ENCODE measurements at places on chromosomes 7 and 10.

DNA sequence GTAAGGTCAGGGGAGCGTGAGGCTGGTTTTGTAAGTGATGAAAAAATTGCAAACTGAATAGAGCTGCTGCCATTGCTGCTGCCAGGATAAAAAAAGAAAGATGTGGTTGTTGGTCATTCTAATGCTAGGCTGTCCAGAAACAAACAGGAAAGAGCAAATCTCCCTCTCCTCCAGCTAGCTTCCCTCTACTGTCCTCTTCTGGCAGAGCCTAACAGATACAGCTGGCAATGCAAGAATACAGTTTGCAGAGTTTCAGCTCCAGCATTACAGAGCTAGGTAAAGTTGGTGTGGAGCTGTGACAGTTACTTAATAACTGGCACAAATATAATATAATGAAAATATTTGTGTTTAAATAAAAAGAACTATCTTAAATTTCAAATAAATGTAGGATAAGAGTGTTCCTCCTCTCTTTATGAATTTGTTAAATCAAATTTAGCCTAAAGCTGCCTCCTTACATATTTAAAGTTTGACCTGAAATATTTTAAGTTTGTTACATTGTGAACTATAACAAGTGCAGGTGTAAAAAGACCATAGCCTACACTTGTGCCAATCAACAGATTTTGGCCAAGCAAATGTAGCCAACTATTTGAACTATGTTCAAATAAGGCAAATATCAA, 407.7 kb downstream of the SH2D4B start:
- DNase-seq = no peak

DNA sequence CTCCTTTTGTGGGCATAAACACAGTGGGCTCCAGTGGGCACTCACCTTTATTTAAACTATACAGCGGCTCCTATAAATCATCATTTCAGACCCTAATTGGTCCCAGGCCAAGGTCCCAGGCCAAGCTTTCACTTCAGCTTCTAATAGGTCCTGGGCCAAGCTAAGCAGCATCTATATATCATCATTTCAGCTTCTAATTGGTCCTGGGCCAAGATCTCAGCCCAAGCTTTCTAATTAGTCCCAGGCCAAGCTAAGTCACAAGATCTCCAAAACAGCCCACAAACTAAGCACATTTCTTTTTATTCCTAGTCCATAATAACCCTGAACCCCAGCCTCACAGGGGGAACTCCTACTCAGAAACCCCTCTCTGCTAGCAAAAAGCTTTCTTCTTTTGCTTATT, 47.1 kb downstream of the ZNF680 start:
- no peak for DNase-seq

DNA sequence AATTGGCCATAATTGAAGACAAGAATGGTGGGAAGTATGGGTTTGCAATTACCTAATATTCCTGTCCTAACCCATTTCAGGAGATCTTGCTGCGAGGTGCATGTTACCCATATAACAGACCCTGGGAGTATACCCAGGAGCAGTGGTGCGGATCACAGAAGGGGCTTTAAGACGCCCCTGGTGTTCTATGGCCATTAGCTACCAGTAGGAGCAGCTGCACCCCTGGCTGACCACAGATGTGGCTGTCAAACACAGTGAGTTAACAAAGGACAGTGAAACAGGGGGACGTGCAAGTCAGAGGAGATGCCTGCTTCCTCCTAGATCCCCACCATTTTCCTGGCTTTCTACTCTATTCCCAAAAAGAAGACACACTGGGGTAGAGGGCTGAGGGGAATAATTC, 25.2 kb downstream of the AOC1 start:
- DNase-seq = no peak

DNA sequence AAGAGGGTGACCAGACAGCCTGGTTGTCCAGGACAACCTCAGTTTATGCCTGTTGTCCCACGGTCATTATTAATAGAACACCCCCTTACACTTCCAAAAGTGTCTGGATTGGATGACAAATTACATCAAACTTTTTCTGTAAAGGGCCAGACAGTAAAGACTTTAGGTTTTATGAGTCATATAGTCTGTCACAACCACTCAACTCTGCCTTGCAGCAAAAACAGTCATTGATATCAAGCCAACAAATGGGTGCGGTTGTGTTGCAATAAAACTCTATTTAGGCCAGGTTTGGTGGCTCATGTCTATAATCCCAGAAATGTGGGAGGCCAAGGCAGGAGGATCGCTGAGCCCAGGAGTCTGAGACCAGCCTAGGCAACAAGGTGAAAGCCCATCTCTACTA, 66.7 kb upstream of the ATP6V0A4 start:
- no peak for DNase-seq

DNA sequence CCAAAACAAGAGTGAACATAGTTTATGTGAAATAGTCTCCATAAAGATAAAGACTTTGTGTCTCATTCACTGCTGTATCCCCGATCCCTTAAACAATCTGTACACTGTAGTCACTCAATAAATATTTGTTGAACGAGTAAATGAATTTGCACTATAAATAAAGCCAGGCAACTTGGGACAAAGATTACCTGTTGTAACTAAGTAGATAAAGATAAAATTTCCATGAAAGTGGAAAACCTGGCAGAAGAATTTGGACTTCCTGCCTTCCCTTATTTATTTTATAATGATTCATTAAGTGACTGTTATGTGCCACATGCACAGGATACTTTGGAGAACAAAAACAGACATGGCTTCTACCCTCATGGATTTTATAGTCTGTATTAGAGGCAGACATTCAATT, 277.7 kb upstream of the KAT6B start:
- DNase-seq = no peak

DNA sequence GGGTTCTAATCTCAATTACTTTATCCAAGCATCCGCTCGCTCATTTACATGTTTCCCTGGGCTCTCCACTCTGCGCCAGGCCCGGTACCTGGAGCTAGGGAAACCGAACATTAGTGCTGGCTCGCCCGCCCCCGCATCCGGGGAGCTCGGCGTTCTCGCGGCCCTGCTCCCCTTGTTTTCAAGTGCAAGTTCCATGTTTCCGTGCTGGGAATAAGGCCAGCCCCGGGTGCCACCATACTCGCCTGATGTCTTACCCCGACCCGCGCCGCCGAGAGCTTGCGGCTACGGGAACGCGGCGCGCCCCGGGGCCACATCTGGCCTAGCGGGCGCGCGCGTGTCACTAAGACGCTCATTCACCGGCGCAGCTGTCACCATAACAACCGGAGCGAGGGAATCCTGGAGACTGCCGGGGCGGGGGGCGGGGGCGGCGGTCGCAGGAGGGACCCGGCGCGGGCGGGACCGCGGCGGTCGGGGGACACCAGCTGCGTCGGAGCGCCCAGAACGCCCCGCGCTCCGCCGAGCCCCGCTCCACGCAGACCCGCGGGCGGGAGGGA, at the start of gene NEURL1:
NEURL1 (plus strand) TSS at position 344 of the 554 bp plus-strand sequence. CDS start 683 bp downstream, outside the sequence.
- no peak for DNase-seq

GRCh38 chr10:5089865-5090264, 4.3 kb upstream of the AKR1C3 start:
- no peak for DNase-seq

DNA sequence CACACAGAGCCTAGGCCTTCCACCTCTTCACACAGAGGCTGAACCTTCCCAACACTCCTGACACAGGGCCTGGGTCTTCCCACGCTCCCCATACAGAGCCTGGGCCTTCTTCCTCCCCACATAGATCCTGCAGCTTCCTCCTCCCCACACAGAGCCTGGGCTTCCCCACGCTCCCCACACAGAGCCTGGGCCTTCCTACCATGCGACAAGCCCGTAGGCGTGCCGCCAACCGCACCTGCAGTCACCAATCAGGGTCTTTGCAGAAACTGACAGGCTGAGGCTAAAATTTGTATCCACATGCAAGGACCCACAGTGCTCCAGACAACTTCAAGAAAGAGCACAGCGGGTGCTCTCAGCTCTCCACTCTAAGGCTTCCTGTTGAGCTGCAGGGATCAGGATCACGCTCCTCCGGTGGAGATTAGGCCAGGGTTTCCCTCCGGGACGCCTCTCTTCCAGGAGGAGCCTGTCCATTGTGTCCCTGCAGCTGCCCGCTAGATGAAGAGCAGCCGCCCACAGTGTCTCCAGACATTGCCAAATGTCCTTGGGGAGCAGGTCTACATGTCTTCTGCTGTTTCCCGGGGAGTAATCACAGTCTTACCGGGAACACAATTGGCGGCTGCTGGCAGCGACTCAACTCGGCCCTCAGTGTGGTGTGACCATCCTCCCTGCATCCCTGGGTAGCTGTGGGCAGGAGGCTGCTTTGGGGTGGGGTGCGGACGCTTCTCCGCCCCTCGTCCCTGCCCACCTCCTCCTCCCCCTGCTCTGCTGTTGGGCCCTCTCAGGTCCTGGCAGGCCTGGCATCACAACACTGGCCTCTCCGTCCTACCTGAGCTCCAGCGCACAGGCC, 9.7 kb downstream of the CFAP46 start:
- no peak for DNase-seq

- DNase-seq = no peak
These were observed 283.3 kb downstream of the RNLS start for GRCh38 chr10:88299787-88300186.

- DNase-seq = no peak
These were observed 506.5 kb downstream of the TCERG1L start for GRCh38 chr10:130804778-130805634.
